ENCODE measurements at places on chromosomes 7 and 10.
A peak's percentile ranks its signal among the peaks of the same experiment; 100 is the strongest.

- DNase-seq, result no peak
Measured at GRCh38 chr10:78785991-78786390, 282.8 kb upstream of the ZMIZ1 start.

DNA sequence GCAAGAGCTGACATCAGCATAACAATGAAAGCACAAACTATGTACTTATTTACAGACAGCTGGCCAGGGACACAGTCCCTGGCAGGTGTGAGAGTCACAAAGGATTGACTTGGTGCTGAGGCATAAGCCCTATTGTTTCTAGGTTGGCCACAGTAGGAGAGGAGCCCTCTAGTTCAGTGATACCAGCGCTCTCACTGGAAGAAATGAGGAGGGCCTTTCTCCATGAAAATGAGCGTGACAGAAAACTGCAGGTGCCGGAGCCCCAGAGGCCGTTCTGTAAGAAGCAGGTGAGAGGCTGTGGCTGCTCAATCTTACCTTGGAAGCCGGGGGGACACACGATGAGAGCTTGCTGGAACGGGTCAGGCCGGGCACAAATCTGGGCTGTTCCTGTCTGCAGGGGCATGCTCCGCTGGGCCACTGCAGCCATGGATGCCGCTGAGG is 90.5 kb downstream of the CLEC2L start:
- no peak for DNase-seq

GRCh38 chr7:108027239-108027638 is 24.3 kb upstream of the LAMB1 start:
- no peak for DNase-seq

DNA sequence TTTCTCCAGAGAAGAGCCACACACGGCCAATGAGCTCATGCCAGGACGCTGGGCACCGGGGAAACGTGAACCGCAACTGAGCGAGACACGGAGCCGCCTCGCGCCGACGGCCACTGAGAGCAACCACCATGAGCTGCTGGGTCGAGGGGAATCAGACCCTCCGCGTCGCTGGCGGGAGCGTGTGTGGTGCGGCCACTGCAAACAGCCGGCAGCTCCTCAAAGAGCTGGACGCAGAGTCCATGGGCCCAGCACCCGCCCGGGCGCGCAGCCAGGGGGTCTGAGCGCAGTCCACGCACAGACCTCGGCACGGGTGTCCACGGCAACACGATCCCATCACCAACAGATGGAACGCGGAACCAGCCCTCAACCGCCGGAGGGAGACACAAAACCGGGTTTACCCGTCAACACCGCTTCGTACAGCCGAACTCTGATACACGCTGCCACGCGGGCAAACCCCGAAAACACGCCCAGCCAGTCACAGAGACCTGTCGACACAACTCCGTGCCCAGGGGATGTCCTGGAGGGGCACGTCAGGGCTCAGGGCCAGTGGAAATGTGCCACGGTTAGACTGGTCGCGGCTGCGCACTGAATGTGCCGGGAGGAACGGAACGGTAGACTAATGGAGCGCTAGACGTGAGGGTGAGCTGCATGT is 147.1 kb downstream of the ELFN1 start:
- DNase-seq, result no peak

DNA sequence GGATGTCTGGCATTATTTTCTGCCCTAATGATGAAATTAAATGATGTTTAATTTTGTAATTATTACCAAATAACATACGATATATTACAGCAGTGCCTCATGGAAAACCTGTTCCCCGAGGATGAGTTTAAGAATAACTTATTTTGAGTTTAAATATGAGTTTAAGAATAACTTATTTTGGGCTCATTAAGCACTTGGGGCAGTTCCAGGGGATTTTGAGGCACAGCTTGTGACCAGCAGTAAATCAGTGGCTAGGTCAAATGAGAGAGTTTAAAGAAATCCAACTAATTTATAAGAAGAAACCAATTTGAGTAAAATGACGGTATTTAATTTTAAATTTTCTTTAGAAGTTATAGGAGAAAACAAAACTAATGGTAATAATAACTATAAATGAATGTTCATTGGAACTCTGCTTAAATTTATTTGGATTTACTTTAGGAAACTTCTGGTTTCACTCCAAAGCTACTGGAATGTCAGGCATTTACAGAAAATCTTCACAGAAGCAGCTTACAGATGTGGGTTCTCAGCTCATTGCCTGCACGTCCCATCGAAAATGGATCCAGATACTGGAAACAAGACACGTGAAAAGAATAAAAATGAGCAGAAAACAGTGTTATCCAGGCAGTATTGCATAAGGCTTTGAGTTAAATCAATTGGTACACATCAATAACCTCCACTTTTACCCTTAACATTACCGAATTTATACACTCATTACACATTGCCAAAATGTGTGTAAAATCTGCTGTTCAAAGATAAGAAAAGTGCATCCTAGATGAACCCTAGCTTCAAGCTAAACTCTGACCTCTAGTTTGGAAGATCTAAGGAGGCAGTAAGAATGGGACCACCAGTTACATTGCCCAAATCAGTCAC is 784.5 kb upstream of the IGFBP3 start:
- no peak for DNase-seq

- DNase-seq, result peak; percentile 48
Measured at GRCh38 chr7:157945401-157945800, 608.6 kb downstream of the DNAJB6 start.

- DNase-seq, result no peak
Measured at GRCh38 chr7:92832534-92833023, 3.8 kb downstream of the CDK6 start.

DNA sequence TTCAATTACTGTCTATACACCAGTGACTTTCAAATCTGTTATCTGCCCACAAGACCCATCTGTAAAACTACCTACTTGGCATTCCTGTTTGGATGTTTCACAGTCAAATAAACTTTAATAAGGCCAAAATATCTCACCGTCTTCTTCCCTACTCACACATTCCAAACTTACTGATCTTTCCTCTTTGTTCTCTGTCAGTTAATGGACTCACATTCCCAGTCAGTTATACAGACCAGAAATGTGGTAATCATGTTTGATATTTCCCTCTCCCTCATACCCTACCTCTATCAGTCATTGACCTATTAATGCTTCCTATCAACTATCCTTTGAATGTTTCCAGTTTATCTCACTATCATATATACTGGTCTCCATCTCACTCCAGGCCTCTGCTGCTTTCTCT is 28.5 kb upstream of the HDAC9 start:
- no peak for DNase-seq

DNA sequence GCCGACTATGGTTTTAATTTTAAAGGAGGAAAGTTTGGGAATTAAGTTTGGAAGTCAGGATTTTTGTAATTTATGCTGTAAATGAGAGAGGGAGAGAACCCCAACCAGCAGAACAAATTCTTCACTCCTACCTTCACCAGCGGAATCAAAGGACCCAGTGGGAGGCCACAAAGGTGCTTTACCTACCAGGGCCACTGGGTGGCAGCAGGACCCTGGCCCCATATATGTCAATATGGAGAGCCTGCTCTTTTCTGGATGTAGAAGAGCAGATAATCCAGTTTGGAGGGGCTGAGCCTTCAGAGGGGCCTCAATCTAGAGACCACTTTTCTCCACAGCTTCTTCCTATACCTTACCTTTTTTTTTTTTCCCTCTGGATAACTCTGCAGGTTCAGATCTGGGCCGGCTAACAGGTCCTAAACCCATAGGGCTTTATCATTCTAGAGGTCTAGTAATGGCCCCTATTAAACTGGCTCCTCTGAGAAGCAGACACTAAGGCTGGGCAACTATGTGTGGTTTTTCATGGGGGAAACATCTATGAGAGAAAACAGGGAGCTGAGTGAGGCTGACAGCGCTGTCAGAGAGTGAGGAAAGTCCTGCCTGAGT is 8.5 kb upstream of the SCD start:
- peak; percentile 72 for DNase-seq

GRCh38 chr10:34954142-34954541 is 136.0 kb downstream of the CUL2 start:
- no peak for DNase-seq

DNA sequence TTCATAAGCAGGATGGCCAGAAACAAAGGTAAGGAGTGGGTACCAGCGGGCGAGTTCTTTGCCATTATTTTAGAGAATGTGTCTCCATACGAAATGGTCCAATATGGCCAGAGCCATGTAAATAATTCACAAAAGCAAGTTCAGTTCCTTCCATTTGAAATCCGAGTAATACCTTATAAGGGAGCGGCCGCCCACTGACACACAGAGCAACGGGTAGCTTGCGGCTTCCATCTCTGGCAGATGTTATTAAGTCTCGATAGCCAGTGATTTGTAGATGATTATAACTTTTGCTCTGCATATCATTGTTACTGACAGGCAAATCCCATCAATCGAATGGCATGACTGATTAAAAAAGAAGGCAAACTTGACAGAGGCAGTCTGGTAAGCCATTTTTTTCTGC is 63.2 kb downstream of the GFRA1 start:
- DNase-seq, result no peak

DNA sequence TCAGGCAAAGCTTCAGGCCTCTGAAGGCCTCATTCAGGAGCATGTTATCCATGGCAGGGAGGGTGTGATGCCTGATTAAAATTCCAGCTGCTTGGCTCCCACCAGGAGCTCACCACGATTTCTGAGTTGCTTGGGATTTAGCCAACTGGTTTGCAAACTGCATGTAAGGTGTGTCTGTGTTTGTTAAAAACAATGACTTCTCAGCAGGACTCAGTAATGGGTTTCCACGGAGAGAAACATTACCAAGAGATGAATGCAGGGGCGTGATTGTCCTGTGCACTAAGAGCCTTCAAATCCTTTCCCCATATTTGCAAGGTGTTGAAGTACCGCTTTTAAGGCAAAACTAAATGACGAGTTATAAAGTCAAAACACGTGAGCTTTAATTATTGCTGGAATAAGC is 88.8 kb upstream of the BTBD16 start:
- no peak for DNase-seq

GRCh38 chr10:71396711-71397295 is at the start of gene CDH23:
Gene CDH23, plus strand, starts transcription at chr10:71396920. Its CDS starts 42,912 bp downstream, at chr10:71439832.
- DNase-seq, result no peak

DNA sequence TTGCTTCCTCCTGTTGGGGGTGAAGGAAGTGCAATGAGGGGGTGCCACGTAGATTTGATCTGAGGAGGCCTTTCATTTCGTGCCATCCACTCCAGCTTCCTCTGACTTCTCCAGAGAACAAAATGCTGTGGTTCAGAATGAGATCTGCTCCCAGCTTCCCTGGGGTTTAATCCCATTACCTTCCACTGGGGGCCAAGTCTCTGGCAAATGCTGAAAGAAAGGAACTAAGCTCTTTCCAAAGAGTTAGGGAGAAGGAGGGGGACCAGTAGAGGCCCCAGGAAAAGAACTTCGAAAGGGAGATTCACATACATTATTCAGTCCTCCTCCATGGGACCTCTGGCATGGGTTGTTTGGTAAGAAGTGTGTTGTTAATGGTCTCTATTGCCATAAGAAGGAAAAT is 727.0 kb downstream of the TYW1 start:
- no peak for DNase-seq

DNA sequence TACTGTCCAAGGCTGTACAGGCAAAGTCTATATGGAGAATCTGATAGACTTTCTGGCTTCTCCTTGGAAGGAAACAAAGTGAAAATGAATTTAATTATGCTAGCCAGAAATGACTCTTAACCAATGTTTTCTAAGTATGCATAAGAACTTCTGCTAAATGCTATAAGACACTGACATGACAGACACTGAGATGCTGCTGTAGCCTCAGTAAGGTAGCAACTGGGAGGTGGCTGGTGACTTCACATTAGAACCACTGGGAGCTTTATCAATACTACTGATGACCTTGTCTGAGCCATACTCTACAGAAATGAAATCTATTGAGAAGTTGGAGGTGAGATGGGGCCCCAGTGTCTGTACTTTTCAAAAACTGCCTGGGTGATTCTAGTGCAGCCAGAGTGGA is 188.6 kb downstream of the ZNF365 start:
- DNase-seq, result no peak

DNA sequence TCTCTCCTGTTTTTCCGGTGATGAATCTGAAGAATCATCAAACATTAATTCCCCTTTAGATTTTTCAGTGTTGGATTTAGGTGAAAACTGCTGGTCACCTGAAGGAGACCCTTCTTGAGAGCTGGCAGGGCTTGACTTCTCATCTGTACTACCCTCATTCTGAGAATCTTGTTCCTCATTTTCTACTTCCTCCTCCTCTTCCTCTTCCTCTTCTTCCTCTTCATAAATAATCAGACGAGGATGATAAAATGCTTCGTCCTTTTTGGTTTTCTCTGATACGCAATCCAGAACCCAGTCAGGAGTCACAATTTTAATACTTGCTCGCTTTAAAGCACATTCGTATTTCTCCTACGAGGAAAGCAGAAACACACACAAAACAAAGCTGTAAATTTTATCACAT is 26.9 kb downstream of the PAXIP1 start:
- DNase-seq, result no peak

DNA sequence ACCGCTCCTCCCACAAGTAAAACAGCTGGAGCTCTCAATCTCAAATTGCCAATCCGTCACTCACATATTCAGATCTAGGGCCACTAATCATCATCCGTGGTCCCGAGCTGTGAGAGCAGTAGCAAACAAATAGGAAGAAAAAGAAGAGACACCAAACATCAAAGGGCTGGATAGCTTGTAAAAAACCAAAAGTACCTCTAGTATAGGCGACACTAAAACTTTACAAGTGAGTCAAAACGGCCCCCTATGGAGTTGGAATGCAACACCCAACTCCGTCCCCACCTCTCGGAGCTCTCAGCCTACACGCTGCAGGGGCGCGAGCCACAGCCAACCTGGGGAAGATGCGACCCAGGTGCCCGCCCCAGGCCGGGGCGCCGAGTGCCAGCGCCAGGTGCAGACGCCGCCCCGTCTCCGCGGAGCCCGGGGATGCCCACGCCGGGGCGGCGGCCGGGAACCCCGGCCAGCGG is 581 bp downstream of the FAM3C start:
- peak; percentile 56 for DNase-seq

DNA sequence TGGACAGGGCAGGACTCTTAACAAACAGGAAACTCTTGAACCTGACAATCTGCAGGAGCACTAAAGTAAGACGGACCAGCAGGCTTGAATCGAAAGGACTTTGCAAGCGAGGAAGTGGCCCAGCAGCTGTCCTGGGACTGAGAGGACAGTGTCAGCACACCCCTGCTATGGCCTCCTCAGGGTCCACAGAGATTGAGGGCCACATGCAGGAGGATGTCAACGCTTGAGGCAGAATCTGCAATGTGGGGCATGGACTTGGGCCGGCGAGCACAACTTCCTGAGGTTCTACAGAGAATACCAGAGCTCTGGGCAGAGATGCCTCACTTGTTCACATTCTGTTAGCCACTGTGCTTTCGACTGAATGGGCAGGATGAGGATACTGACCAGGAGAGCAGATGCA is 84.4 kb upstream of the EFCAB10 start:
- DNase-seq, result no peak

- DNase-seq, result no peak
Measured at GRCh38 chr7:114944745-114945625, 23.1 kb downstream of the MDFIC start.

Data from activated naive CD4-positive, alpha-beta T cell treated with anti-CD3 and anti-CD28 coated beads, Interleukin-2, amount 50 U/mL, for 72 hours (primary cell).